ENCODE measurements at places on chromosomes 2 and 18.

DNA sequence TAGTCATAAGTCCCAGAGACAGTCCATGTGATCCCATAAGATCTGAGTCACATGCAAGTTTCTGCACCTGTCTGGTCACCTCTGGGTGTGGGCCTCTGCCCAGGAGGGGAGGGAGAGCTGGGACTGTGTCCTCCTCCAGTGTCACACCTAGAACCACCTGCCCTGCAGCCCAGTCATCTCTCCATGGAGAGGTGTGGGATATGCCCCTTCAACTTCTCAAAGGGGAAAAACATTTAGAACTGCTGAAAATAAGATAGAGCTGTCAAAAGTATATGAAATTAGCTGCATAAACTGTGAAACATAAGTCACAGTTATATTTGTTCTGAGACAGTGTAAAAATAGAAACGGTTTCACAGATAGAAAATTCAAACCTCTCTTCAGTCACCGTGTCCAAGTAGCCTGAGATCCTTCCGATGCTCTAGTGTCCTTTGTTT is 55.4 kb downstream of the NGEF start:
- DNase-seq = no peak

DNA sequence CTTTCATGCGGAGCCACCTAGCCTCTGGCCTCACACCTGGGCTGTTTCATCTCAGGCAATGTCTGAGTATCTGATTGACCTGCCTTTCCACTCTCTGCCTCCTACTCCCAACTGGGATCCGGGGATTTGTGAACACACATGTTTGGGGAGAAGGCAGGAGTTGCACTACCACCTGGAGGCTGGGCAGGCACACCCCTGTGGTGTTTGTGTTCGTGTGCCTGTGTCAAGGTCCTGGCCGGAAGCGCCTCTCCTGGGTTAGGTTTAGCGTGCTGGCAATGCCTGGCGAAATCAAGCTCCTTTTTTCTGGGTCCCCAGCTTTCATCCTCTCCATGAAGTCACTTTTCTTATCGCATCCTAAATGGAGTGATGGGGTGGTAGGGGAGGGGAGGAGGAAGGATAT is 63.9 kb downstream of the GATA6 start:
- DNase-seq = no peak

GRCh38 chr2:197934934-197935289 is 130.5 kb downstream of the PLCL1 start:
- no peak for DNase-seq

GRCh38 chr2:98909317-98910211 is 26.5 kb downstream of the CRACDL start:
- DNase-seq = no peak

DNA sequence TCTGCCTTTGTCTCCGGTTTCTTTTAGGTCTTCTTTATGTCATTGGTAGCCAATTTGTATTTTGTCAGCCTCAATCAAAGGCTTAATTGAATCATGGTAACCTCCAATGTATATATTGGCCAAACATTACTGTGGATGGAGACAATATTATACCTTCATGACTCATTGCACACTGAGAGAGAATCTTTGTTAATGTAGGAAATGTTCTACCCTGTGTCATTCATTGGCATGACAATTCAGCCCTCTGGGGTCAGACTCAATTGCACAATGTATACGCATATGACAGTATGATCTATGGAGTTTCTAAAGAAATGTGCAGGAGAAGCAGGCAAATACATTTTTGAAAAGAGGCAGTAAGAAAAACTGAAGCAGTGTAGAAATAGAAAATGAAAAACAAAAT is 162.6 kb downstream of the PDE11A start:
- DNase-seq = no peak

DNA sequence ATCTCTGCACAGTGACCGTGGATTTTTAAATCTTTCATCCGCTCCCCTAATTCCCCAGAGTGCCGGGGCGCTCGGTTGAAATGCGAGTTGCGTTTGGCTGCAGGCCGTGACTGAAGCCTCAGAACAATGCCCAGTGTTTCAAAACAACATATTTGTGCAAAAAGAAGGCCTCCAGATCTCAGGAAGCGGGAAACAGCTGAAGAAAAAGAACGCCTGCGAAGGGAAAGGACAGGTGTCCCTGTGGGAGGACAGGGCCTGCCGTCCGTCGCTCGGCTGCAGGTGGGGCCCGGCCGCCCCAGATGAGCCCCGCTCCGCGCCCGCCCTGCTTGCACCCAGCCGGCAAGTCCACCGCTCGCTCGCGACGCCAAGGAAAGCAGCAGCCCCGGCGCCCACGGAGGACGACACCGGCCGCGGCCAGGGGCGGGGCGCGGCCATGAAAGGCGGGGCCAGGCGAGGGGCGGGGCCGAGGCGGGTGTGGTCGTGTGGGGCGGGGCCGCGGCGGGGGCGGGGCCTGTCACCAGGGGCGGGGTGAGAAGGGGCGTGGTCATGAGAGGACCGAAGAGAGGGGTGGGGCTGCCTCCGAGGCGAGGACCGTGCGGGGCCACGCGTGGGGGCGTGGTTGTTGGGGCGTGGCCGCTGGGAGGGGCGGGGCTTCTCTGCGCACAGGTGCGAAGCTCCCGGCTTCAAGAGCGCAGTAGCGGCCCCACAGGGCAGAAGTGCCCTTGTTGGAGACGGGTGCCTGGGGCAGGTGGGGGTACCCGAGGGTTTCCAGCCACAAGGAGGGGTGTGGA is 17.6 kb upstream of the BOK start:
- no peak for DNase-seq

DNA sequence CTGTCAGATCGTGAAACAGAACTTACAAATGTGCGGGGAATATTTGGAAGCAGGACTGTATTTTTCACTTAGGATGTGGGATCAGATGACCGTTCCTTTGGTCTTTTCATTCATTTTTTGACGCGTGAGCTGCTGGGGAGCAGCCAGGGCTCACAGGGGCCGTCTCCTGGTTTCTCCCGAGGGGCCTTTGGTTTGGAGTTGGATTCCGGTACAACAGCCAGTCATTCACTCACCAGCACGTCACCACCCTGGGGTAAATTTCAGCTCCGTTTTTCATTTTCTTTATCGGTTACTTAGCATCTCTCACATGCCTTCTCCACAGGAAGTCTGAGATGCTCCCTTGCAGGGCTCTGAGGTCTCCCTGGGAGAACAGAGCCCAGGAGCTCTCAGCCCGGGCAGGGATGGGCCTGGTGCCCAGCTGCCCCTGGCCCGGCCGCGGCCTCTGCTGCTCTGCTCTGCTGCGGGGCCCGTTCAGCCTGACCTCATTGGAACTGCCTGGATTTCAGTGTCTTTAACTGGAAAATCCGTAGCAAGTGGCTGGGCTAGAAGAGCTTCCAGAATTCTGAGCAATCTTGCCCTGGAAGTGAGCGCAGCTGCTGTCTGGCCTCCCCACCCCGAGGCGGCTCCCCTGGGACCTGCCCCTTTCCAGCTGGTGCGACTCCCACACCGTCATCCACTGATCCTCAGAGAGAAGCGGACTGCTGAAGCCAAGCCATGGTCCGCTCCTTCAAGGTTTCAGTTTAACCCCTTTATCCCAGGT is 335.6 kb downstream of the EIPR1 start:
- DNase-seq = no peak

DNA sequence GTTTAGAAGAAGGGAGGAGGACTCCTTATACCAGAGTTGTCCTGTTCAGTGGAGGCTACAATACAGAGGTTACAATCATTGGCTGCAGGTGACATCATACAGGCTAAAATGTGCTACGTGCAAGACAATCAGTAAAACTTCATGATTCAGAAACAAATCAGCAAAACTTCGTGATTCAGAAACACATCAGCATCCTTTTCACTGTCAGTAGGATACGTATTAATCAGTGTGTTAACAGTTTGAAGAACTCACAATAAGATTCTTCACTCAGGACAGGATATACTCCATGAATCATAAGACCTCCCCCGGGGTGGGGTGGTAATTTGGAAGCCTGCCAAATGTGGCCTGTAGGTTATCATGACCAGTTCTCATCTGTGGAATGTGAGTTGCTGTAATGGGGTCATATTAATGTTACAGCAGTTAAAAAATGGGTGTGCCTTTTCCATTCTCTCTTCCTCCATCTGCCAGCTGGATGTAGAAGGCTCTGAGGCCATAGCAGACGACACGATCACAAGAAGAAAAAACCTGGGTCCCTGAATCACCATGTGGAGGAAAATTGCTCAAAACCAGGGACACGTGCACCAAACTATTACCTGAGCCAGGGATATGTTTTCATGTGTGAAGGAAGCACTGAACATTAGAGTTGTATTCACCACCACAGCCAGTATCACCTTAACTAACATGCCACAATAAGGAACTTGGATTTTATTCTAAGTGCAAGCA is 134.8 kb upstream of the CREB1 start:
- no peak for DNase-seq

DNA sequence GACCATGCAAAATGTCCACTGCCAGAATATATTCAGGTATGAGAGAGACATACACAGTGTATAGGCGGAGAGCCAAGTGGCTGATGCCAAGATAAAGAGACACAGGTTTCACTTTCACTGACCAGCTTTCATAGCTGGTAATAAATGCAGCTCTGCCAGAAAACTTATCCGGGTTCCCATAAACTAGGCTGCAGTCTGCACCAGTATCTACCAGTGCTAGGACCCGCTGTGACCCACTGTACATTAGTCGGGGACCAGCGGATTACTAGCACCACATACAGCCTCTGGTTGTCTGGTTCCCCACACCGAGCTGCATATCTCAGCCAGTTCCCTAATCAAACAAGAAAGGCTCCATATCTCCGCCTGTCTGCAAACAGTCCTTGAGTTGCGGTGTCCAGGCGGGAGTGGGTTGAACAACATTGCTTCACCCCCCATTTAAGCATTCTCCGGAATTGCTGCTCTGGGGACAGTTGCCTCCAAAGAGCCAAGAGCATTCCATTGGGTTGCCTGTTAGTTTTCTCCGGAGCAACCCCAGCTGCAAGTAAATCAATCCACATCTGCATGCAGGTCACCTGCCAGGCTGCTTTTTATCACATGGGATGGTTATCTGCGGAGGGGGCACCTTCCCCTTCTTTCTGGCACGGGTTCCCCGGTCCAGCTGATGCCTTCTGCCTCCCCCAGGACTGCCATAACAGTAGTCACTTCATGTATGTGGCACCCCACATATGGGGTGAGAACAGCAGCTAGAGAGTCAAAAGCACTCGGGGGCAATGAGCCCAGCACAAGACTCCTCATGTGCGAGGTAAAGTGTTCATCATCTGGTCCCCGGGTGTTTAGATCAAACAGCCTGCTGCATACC is 18.0 kb upstream of the KLHL23 start:
- DNase-seq = no peak

- DNase-seq = no peak
Observed at GRCh38 chr2:46336283-46336959, 39.2 kb downstream of the EPAS1 start.

- DNase-seq = peak; percentile 50
Observed at GRCh38 chr2:20514596-20515269, 67.9 kb downstream of the RHOB start.

GRCh38 chr2:157735532-157735931 is 106.9 kb upstream of the ACVR1C start:
- no peak for DNase-seq

GRCh38 chr2:119333360-119333759 is 33.3 kb downstream of the C2orf76 start:
- DNase-seq = no peak

- DNase-seq = no peak
Observed at GRCh38 chr2:182230561-182230960, 196.3 kb downstream of the PDE1A start.

DNA sequence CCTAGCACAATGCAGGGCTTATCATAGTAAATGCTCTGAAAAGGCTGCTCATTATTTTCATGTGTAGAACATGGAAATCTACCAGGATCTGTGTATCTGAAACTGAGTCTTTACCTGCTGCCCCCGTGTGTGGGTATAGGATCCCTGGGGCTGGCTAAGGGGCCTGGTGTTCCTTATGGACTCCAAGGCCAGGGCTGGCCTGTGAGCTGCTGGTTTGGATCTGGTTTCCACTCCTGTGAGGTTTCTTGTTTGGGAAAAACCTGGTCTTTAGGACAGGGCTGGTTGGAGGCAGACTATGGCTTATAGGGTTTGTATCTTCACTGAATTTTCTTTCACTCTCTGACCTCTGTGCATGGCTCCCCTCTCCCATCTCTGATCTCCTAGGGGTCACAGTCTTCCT is 80.8 kb downstream of the DYSF start:
- no peak for DNase-seq

DNA sequence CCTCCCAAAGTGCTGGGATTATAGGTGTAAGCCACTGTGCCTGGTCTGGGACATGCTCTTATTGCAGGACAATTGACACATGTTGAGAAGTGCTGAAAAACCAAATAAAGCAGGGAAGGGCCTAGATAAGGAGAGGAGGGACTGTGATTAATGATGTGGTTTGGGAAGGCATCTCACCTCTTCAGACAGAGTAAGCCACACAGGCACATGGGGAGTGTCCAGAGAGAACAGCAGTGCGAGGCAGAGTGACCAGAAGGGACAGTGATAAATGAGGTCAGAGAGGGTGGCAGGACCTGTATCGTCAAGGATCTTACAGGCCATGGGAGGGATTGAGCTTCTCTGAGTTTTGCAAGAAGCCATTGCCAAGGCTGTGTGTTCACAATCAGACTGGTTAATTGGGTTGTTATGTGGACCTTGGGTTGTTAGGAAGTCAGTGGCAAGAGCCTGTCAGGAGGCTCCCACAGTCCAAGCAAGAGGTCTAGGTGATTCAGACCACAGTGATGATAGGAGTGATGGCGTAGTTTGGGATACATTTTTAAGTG is 58.5 kb downstream of the EIF5B start:
- no peak for DNase-seq

DNA sequence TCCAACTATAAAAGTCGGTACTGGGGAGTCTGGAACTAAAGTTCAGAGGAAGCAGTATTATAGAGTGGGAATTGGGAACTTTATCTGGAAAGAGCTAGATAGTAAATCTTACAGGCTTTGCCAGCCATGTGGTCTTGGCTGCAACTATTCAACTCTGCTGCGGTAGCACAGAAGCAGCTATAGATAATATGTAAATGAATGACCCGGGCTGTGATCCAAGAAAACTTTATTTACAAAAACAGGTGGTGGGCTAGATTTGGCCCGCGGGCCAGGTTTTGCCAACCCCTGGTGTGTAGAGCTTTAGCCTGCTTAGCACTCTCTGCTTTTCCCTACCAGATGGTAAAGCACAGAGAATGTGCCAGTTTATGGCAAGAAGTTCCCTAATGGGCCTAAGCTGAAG is 70.8 kb downstream of the TNP1 start:
- DNase-seq = no peak

DNA sequence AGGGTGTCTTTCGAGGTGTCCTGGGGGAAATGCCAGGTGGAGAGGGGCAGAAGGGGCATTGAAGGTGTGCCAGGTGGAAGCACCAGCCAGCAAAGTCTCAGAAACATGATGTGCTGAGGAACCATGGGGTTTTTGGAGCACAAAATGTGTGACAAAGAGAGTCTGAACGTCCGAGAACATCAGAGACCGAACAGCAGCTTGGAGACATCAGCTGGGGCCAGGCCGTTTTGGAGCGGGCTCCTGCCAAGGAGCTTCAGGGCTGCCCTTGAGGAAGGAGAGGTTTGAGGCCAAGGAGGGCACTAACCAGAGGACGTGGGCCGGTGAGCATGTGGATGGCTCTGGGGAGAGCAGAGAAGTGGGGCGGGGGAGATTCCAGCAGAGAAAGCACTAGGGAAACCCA is 5.3 kb upstream of the MBP start:
- no peak for DNase-seq

GRCh38 chr2:121272596-121272995 is 12.4 kb downstream of the TFCP2L1 start:
- no peak for DNase-seq

All from brain pericyte (primary cell).